ENCODE measurements at places on chromosomes 12 and 14. TPM values are rescaled to one million over a fixed set of nuclear protein-coding genes. Genes with fewer than 3 reads are reported as not detected.
A peak's percentile ranks its signal among the peaks of the same experiment; 100 is the strongest.

DIO2 gene
- total RNA-seq = not detected

DNA sequence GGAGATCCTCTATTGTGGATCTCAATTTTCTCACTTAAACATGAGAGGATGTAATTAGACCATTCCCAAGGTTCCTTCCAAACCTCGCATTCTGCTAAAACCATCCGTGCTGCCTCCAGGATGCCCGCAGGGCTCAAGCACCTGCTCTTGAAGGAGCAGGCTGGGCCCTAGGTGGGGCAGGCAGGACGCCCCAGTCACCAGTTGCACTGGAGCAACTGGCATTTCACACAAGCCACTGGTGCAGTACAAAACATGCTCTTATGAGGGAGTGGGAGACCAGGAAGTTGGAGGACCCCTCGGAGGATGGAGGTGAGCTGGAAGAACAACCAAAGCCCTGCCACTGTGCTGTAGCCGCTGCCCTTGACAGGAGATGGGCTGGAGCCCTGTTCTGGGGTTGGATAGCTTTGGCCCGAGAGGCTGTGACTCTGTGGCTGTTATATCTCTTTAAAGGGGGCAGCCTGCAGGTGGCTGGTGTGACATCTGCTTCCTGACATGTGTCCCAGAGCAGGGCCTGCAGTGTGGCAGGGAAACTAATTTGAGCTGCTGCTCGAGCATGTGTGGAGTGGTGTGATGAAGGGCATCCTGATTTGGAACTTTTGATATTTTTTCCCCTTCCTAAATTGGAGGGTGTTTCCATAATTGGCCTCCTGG lies 122.2 kb downstream of the CRACR2A start:
- no peak for DNase-seq

DNA sequence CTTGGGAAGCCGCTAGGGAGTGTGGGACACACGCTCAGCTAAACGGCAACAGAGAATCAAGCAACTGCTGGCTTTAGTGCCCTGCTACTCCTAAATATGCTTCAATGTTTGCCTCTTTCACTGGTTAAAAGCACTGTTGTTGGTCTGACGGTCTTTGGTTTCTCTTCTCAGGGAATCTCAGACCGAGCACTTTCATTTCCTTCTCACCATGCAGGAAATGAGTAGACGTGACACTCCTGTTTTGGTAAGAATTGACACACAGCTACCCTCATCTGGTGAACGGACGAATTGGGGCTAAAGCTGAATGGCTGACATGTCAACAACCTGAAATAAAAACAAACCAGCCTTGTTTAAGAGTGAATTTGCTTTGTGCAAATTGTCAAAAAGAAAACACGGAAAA lies 57.5 kb upstream of the PIWIL1 start:
- DNase-seq = no peak

PRPH gene
- total RNA-seq = not detected

DNA sequence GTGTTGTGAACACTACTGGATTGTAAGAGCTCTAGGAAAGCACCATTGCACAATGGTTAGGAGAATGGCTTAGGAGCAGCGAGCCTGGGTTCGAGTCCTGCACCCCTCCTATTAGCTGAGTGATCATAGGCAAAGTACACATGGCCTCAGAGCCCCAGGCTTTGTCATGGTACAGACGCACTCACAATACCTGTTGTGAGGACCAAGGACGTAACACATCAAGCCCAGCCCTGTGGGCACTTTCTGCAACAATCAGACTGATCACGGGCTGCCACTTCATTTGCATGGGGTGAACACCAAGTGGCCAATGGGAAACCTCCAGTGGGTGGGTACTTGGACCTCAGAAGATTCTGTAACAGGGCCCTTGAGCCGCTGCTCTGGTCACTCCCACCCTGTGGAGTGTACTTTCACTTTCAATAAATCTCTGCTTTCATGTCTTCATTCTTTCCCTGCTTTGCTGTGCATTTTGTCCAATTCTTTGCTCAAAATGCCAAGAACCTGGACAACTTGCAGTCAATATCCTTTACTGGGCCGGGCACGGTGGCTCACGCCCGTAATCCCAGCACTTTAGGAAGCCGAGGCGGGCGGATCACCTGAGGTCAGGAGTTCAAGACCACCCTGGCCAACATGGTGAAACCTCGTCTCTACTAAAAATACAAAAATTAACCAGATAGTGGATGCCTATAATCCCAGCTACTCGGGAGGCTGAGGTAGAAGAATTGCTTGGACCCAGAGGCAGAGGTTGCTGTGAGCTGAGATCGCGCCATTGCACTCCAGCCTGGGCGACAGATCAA lies 28.2 kb downstream of the GLRX5 start:
- DNase-seq = no peak

GRCh38 chr14:29926701-29927375 lies 809 bp downstream of the PRKD1 start:
- DNase-seq = no peak

DNA sequence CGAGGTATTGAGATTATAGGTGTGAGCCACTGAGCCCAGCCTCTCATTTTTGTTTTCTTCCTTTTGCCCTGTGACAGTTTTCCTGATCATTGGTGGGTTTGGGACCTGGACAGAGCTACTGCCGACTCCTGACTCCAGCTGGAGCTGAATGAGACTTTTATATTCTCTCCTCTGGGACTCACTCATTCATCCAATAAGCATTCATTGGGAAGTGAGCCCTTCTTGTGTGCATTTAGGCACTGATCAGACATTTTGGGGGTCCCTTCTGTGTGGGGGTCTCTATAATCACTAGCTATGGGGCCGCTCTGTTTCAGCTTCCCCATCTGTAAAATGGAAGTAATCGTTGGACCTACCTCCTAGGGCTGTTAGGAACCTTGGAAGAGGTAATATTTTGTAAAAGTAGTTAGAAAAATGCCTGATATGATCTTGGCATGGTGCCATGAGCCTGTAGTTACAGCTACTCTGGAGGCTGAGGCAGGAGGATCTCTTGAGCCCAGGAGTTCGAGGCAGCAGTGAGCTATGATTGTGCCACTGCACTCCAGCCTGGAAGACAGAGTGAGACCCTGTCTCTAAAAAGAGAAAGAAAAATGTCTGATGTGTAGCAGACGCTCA lies 7.2 kb downstream of the SH2B3 start:
- DNase-seq = no peak

SLC5A8 gene
- total RNA-seq = not detected

DNA sequence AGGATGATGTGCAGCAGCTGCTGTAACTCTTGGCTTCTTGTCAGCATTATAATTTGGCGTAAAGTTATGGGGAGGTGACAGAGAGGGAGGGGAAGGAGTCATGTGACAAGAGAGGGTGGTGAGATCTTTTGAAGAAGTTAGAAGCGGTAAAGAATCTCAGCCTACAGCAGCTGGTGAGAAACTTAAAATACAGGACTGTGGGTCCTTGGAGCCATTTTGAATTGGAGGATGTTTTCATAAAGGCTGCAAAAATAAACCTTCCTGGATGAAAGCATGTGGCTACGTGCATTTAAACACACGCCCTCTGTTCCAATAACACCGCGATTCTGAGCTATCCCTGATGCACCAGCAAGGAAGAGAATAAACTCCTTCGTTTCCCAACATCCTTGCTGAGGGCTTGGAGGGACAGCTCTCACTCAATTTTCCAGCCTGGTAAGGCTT lies 133.7 kb downstream of the TMEM30B start:
- no peak for DNase-seq

DNA sequence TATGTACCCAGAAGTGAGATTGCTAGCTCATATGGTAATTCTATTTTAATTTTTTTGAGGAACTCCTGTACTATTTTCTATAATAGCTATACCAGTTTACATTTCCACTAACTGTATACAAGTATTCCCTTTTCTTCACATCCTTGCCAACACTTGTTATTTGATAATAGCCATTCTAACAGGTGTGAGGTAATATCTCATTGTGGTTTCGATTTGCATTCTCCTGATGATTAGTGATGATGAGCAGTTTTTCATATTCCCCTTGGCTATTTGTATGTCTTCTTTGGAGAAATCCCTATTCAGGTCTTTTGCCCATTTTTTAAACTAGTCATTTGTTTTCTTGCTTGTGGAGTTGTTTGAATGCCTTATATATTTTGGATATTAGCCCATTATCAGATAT lies 121.3 kb downstream of the BBS10 start:
- DNase-seq = no peak

DNA sequence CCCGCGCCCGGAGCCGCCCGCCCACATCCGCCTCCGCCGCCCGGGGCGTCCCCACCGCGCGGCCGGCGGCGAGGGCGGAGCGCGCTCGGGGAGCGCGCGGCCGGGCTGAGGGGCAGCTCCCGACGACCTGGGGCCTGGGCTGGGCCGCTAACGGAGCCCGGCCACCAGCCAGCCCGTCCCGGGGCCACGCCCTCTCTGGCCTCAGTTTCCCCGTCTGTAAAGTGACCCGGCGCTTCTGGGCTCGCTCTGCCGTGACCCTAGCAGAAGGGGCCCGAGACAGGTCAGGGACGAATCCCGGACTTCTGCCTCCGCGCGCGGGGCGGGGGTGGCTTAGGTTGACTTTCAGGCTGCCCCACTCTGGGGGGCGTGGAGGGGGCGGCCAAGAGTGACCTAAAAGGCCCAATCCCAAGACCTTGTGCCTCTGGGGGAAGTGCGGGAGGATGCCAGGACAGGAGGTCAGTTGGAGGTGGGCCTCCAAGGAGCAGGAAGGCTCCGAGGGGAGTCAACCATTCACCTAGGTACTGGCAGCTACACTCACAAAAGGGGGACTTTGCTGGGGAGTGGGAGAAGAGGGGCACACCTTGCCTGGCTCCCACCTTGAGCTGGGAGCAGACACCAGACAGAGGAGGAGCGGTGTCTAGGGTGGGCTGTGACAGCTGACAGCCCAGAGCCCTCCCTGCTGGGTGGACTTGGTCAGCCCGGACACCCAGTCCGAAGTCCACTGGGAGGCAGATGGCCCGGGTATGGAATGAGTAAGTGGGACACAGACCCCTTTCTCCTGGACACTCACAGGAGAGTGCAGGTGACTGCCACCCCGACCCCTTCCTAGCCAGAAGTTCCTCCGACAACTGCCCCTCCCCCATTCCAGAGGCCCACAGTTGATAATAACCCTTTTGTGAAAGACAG lies 486 bp upstream of the AKT1 start:
- peak; percentile 56 for DNase-seq

NUAK1 gene
- total RNA-seq = not detected

SIVA1 gene
- total RNA-seq = 149 TPM

GRCh38 chr12:78418919-78419318 lies 445.7 kb upstream of the SYT1 start:
- DNase-seq = no peak

DNA sequence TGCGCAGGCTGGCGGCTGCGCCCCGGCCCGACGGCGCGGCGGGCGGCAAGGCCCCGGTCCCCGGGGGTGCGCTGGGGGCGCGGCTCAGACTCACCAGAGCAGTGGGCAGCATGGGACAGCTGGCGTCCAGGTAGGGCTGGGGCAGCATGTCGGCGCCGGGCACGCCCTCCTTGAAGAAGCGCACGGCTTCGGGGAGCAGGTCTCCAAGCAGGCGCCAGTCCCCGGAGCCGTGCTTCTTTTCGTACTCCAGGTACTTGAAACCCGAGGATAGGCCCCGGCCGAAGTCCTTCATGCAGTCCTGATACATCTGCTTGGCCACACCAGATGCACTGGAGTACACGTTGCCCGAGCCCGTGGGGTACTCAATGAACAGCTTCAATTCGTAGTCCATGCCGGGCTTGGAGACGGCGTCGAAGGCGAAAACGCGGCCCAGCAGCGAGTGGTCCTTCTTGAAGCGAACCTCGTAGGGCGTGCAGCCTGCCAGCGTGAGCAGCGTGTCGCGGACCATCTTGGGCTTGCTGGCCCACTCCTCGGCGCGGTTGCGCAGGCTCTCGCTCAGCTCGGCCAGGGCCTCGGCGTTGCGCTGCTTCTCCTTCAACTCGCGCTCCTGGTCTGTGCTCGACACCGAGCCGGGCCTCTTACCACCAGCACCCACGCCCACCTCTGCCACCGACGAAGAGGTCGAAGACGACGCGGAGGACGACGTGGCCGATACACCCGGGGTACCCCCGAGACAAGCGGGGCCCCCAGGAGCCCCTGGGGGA lies 2.2 kb downstream of the IRF2BPL start:
- no peak for DNase-seq

DNA sequence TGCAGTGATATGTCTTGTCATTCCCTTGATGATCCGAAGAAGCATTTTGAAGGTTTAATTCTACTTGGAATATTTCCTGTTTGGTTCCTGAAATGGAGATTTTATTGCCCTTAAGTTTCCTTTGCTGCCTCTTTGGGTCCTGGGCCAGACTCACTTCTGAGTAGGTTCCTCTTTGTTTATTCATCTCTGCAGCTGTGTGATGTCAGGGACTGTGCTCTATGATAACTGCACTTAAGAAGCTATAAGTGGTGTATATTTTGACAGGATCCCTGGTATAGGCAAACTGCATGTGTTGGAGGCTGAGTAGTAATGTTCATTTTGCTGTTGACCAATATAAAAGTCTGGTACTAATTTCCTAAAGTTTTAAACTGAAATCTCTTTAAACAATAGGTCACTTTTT lies at the start of gene KLRC4:
Gene KLRC4 (minus strand): TSS at position 366 of the 400 bp plus-strand sequence. CDS start 182 bp downstream, at position 184.
- no peak for DNase-seq

EML5 gene
- total RNA-seq = 4.0 TPM

DNA sequence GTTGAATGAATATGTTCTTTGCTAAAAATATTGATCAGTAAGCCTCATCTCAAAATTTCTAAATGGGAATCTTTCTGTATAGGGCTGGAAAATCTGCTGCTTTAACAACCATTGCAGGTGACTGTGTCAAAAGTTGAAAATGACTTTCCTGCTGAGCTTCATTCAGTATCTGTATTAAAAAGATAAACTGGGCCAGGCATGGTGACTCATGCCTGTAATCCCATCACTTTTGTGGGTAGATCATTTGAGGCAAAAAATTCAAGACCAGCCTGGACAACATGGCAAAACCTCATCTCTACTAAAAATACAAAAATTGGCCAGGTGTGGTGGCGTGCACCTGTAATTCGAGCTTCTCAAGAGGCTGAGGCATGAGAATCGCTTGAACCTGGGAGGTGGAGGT lies 213.7 kb upstream of the SYT10 start:
- no peak for DNase-seq

DNA sequence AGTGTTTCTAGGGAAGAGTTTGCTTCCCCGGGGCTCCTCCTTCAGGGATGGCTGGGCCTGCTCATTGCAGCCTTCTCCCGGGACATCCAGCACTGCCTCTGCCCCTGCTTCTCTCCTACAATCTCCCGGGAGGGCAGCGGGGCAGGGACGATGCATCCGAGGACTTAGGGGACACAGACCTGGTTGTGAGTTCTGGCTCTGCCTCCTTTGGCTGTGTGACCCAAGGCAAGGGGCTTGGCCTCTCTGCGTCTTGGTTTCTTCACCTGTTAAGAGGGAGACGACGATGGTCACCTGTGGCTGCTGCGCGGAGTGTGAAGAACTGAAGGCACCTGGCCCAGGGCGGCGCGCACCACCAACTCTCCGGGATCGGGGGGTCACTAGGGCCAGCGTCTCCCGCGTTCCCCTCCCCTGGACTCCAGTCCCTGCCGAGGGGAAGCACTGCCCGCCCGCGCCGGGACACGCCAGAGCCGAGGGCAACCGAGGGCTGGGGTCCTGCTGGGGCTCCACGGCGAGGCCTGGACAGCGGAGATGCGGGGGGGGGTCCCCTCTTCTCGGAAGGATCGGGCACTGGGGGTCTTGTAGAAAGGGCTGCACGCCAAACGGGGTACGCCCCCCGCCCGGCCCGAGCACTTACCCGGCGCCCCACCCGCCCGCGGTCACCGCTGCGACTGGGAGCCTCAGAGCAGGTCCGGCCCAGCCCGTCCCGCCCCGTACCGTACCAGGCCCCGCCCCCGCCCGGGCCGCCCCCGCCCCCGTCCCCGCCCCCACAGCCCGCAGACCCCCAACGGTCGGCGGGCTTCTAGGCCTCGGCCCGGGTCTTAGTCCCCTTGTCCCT lies at the start of gene HVCN1:
Gene HVCN1 (minus strand): TSS at position 670 of the 835 bp plus-strand sequence. CDS start 5,870 bp downstream, outside the sequence.
- DNase-seq = peak; percentile 11

Measured in activated T-cell treated with anti-CD3 and anti-CD28 coated beads, Interleukin-2, amount 50 U/mL, for 4 hours (primary cell).